ENCODE measurements at places on chromosomes 2 and 18.
A peak's percentile ranks its signal among the peaks of the same experiment; 100 is the strongest.

GRCh38 chr18:62977512-62977911 lies 262.2 kb downstream of the PHLPP1 start:
- no peak for DNase-seq

GRCh38 chr2:190911813-190912212 lies 31.2 kb downstream of the GLS start:
- DNase-seq: no peak

DNA sequence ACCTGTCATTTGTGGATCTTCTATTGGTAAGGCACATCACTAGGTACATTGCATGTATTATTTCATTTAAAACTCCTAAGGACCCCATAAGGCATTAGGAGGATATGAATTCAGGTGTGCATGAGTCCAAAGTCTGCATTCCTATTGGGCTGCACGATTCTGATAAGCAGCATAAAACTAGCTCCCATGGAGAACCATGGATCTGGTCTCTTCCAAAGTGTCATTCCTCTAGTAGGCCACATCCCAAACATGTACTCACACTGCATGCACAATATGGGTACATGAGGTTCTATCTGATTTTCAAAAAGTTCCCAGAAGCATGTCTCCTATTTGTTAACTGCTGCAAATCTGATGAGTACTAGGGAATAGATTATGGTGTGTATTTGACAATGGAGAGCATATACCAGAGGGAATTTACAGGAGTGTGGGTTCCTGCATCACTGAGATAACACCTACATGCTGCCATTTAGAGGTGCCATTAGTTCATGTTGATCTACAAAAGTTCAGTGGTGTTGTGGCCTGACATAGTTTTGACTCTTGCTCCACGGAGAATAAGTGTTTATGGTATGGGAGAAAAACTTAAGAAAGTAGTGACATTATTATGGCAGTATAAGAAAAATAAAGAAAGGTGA lies 11.3 kb downstream of the CYTIP start:
- no peak for DNase-seq

GRCh38 chr2:234496055-234496834 lies 636 bp downstream of the ARL4C start:
- peak; percentile 73 for DNase-seq

- DNase-seq: no peak
Measured at GRCh38 chr2:241048149-241048948, 49.9 kb downstream of the SNED1 start.

- DNase-seq: no peak
Measured at GRCh38 chr2:30684996-30685395, 122.2 kb downstream of the CAPN13 start.

GRCh38 chr18:45046228-45046627 lies 365.5 kb downstream of the SETBP1 start:
- DNase-seq: no peak

GRCh38 chr18:31407649-31408048 lies 31.1 kb downstream of the DSG4 start:
- no peak for DNase-seq

GRCh38 chr18:10297086-10297485 lies 157.3 kb upstream of the APCDD1 start:
- DNase-seq: no peak

GRCh38 chr2:135255208-135255607 lies 203.1 kb downstream of the RAB3GAP1 start:
- no peak for DNase-seq

GRCh38 chr2:169082995-169083394 lies 13.6 kb downstream of the DHRS9 start:
- no peak for DNase-seq

- DNase-seq: no peak
Measured at GRCh38 chr2:64685430-64685829, 31.7 kb upstream of the SERTAD2 start.

GRCh38 chr2:42197792-42198191 lies 28.6 kb downstream of the EML4 start:
- DNase-seq: no peak

DNA sequence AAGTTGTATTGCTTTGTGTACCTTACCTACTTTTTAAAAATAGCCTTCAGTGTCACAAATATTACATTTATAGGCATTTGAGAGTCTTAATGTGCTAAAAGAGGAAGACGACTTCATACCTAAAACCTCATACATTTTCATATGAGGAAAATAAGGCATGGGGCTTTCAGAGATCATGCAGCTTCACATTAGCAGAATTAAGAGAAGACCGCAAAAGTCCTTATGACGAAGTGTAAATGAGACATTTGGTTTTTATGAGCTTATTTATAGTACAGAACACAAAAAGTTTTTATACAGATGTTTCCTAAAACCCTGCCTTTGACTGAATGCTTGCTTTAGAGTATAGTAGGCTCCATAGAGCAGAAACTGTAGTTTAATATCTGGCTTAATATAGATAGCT lies 10.1 kb upstream of the CCDC138 start:
- no peak for DNase-seq

DNA sequence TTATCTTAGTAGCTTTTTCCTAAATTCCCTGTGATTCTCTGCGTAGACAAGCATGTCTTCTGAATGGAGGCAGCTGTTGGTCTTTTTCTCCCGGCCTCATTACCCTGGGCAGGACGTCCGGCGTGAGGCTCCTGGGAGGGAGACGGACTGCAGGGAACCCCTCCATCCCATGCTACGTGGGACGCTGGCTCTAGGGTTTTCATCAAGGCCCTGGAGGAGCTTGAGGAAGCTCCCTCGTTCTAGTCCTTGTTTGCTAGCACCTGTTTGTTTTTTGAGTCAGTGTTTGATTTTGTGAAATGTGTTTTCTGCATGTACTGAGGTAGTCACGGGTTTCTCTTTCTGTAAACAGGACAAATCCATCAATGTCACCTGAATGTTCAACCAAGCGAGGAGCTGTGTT lies 99.3 kb upstream of the TMEM18 start:
- DNase-seq: no peak

GRCh38 chr2:100832885-100833284 lies 12.9 kb downstream of the NPAS2 start:
- DNase-seq: no peak

- DNase-seq: no peak
Measured at GRCh38 chr2:127058246-127058953, 48.6 kb downstream of the BIN1 start.

DNA sequence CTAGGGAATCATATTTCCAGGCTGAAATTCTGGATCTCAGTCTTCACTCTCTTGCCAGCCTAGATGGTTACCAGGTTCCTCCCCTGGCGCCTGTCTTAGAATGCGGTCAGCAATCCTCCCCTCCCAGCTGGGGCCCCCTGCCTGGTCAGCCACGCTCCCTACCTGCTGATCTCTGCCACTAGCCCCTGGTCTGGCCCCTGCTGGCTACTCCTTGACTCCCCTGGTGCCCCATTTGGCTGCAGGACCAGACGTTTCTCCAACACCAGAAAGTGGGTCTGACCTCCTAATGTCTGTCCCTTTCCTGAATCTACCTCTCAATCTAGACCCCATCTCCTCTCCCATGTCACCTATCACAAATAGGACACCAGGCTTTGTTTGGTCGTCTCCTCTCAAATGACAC lies 432.0 kb upstream of the SMIM21 start:
- no peak for DNase-seq

GRCh38 chr2:147628971-147629421 lies 215.8 kb upstream of the ACVR2A start:
- DNase-seq: no peak

- DNase-seq: peak; percentile 45
Measured at GRCh38 chr2:96265349-96265839, 403 bp downstream of the TMEM127 start.

DNA sequence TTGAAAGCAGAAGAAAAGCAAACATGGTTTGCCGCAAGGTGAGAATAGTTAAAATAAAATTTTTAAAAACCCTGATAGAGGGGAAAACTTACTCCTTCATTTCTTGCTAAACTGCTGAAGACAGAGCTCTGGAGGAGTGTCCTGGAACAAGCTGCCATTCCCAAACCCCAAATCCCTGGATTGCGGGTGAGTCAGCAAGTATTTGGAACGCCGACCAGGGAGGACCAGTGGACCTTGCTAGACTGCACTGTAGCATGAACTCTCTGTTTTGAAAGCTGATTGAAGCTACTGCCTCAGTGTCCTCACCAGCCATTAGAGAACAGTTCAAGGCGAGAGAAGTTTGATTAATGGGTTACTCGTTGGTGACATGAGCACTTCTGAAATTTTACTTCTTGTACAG lies 99.4 kb upstream of the RASGRP3 start:
- DNase-seq: no peak

GRCh38 chr2:75375646-75376582 lies 176.6 kb upstream of the TACR1 start:
- no peak for DNase-seq
